NB4 (cell line): ENCODE measurements at places on chromosomes 16 and 17.

DNA sequence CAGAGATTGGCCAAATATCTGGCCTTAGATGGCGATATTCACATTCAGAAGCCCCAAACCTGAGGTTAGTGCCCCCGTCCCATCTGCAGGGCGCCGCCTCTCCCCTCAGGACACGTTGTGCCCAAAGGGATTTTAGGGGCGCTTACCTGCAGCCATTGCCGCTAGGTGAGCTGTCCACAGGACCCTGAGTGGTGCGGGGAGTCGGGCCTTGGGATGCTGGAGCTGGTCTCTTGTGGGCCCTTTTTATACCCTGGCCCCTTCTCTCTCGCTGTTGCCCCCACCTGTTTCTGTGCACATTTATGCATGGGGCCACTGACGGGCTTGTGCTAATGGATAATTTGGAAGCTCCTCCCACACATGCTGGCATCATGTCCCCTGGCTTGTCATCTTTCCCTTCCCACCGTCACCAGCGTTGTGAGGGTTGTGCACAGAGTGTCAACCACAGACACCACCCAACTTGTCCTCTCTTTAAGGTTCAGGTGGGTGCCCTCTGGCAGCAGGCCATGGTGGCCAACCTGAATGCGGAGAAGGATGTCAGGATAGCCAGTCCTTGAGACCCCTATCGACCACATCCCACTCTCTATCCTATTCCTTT lies at the start of gene CSHL1:
Gene CSHL1, minus strand, starts transcription at position 218 of the 595 bp plus-strand sequence. Its CDS starts 62 bp downstream, at position 156.
- no peak for DNase-seq

- DNase-seq = no peak
Observed at GRCh38 chr16:268141-269053, 7.3 kb downstream of the RGS11 start.

DNA sequence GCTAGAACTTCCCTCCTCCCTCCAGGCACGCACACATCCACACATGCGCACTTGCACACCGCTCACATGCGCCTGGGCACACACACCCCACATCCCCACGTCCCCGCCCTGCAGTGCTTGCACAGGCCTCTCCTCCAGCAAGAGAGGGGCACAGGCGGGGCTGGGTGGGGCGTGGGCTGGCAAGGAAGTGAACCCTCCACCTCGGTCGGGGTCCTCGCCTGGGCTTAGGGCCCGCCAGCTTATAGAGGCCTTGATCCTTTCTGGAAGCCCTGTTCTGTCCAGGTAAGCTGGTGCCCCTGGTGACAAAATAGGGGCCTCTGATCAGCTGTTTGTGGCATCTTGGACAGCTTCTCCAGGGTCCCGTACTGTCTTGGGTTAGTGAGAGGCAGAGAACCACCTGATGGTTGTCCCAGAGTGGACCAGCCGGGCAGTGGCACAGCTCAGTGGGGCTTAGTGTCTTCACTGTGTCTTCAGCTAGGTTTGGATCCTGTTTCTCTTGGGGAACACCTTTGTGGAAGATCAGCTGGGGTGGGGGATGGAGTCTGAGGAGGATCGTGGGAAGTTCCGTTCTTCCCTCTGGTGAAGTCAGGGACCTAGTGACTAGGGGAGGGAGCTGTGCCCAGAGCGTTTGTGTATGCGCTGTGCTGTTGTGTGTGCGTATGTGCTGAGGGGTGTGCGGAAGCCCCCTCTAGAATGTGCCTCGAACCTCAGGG lies 12.1 kb downstream of the TBX4 start:
- DNase-seq = no peak

DNA sequence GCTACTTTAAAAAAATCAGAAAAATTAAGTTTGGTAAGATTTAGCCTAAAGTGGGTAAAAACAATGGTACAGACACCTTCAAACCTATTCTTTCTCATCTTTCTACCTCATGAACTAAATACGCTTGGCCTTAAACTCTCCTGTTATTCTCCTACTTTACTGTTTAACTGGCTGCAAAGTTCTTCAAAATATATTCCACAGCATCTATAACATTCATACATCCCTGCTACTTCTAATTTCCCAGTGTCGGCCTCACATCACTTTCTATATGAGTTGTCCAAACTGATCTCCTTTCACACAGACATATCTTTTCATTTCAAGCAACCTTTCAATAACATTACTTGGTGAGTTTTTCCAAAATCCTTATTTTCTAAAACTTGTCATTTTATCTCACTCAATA lies 64.0 kb downstream of the MED13 start:
- DNase-seq = no peak
